ENCODE measurements at places on chromosomes 16 and 17.

GRCh38 chr17:74147056-74147835, 56.2 kb upstream of the RPL38 start:
- DNase-seq = no peak

DNA sequence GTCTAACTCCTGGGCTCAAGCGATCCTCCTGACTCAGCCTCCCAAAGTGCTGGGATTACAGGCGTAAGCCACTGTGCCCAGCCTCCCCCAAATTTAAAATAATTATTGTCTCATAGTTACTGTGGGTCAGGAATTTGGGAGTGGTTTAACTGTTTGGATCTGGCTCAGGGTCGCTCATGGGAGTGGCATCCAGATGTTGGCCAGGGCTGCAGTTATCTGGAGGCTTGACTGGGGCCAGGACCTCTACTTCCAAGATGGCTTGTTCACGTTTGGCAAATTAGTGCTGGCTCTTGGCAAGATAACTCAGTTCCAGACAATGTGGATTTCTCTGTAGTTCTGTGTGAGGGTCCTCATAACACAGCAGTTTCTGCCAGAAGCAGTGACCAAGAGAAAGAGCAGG, 8.0 kb downstream of the TEN1 start:
- DNase-seq = no peak

DNA sequence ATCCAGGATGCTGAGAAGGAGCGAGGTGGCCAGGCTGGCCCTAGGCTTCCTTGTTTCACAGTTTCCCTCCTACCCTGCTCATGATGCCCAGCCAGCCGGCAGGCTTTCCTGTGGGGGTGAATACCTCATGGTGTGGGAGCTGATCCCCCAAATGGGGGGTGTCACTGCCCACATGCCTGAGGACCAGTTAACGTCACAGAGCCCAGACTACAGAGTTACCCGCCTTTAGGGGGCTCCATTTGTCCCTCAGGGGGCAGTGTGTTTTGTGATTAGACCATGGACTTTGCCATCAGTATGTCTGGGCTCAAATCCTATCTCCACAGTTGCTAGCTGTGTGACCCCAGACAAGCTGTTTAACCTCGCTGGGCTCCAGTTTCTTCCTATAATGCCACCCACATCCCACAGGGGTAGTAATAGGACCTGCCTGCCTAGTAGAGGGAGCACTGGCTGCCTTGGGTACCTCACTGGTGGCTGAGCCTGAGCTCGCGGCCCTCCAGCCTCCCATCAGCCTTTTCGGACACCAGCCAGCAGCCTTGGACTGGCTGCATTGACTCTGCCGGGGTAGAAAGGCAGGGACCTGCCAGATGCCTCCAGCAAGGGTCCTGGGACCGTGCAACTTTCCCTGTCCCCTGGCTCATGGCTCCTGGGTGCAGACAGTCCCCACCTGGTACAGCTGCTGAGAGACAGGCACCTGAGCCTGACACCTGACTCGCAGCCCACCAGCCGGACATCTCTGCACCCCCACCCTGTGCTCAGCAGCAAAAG, 87.5 kb upstream of the GSE1 start:
- no peak for DNase-seq

DNA sequence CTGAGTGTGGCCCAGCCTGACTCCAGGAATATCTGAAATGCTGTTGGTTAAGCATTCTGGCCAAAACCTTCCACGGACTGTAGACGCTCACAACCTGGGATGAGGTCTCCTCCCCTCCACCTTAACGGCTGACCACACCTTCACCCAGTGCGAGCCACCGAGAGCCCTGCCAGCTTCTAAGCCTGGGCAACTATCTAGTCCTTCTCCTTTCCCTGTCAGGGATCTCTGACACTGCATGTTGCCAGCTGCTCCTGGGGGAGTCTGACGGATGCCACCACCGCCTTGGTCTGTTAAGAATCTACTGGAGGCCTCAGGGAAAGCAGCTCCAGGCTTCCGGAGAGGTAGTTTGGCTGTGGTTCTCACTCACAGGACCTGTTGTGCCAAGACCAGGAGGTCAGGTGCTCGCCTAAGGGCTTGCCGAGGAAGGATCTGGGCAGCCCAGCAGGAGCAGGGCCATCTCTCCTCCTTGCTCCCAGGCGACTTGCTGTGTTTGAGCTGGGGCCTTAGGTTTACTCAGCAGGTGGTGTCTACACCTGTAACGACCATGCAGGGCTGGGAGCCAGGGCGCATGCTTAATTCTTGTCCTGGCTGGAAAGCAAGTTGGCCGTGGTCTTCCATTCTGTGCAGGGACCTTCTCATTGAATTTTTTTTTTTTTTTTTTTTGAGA, 111.8 kb downstream of the NTN1 start:
- no peak for DNase-seq
